Natural killer cell treated with Interleukin-12 subunit alpha and Interleukin-12 subunit beta and Interleukin-15 and Interleukin-18, amount 100 ng/mL, for 72 hours (primary cell): ENCODE measurements at places on chromosomes 3 and 15. TPM values are rescaled to one million over a fixed set of nuclear protein-coding genes. Genes with fewer than 3 reads are reported as not detected.

TTC23 gene
- total RNA-seq = 3.6 TPM

UBE2E1 gene
- total RNA-seq = 56.5 TPM

TMEM212 gene
- total RNA-seq = not detected

UNC13C gene
- total RNA-seq = not detected

GOLGA6B gene
- total RNA-seq = not detected

- H3K27ac ChIP-seq = no peak overlapping the region
- no peak overlapping the region for H3K4me3 ChIP-seq
- H3K36me3 ChIP-seq = peaks cover 27% of the 10 kb centered on the region
- DNase-seq = no peak
- H3K27me3 ChIP-seq = no peaks in the 10 kb centered on the region
- H3K4me1 ChIP-seq = peaks cover 16% of the 10 kb centered on the region
These were observed 71.4 kb downstream of the MLH1 start for GRCh38 chr3:37064747-37065146.

DNA sequence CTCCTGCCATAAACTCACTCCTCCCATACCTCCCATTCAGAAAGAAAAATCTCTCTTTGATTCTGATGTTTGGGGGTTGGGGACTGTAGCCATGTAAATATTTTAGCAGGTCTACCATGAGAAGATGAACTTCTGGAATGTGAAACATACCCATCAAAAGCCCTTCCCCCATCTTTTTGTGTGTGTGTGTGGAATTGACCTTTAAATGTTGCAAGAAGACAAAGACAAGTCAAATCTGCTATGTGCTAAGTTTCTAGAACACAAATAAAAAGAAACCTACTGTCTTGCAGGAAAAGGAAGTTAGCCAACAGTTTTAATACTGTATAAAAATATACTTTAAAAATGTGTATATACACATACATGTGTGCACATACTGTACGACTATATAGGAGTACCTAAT, 29.7 kb upstream of the USP50 start:
- no peak for DNase-seq
- no peaks in the 10 kb centered on the region for H3K4me1 ChIP-seq
- peaks cover 11% of the 10 kb centered on the region for H3K36me3 ChIP-seq
- no peaks in the 10 kb centered on the region for H3K27me3 ChIP-seq
- no peak overlapping the region for H3K27ac ChIP-seq
- no peak overlapping the region for H3K4me3 ChIP-seq

DNA sequence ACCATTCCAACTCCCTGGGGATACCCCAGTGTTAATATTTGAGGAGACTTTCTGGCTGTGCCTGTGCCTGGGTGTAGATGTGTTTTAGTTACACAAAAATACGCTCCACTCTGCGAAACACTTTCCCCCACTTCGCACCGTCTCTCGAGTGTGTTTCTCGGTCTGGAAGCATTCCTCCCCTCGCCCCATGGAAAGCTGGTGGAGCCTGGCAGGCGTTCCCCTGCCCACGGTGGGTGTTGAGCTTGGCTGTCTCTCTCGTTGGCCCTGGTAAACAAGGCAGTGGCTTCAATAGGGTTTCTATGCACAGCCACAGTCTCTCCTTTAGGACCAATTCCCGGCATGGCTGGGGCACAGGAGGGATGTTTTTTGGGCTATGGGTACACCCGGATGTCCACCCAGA, 19.3 kb downstream of the IQSEC1 start:
- no peak overlapping the region for H3K27ac ChIP-seq
- no peaks in the 10 kb centered on the region for H3K27me3 ChIP-seq
- no peak overlapping the region for H3K4me3 ChIP-seq
- peaks cover 13% of the 10 kb centered on the region for H3K4me1 ChIP-seq

DNA sequence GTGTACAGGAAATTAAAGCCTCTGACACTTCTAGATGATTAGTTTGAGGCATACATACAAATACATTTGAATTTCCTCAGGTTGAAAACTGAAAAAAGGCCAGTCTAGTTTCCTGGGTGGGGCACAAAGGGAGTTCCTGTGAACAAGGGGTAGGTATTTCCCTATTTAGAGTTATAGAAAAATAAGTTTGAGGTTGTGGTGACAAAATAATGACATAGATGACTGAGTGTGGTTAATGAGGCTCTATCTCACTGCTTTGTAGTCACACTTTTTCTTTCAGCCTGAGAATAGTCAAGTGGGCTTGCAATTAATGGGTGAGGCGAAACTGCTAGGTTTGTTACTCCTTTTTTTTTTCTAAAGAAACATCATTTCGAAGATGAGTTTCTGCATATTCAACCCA, 4.3 kb downstream of the SLCO3A1 start:
- DNase-seq = no peak
- H3K36me3 ChIP-seq = no peaks in the 10 kb centered on the region
- H3K27me3 ChIP-seq = peaks cover 3% of the 10 kb centered on the region
- H3K4me3 ChIP-seq = peak overlapping the region; percentile 46
- peak overlapping the region; percentile 41 for H3K27ac ChIP-seq

GRCh38 chr3:124234852-124235252, 242.9 kb upstream of the ROPN1 start:
- H3K27ac ChIP-seq = no peak overlapping the region
- no peaks in the 10 kb centered on the region for H3K4me1 ChIP-seq
- no peak for DNase-seq
- no peaks in the 10 kb centered on the region for H3K36me3 ChIP-seq
- H3K4me3 ChIP-seq = no peak overlapping the region

DNA sequence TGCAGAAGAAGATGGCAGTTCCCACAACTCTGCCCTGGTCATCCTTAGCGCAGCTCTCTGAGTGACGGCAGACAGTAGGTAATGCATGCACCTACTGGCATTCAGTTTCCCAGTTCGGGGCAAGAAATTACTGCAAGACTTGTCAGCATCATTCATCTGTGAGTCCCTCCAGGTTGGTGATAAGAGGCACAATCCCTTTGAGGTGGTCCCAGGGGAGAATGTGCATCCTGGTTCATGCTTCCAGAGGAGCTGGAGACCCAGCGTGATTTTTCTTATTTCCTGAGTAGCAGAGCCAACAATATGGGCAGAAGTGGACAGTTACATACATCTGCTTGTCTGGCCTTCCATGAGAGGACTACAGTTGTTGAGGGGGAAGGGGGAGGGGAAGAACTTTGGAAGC, 235.9 kb upstream of the BHLHE40 start:
- H3K4me1 ChIP-seq = peaks cover 90% of the 10 kb centered on the region
- H3K4me3 ChIP-seq = peak overlapping the region; percentile 31
- peak overlapping the region; percentile 97 for H3K27ac ChIP-seq
- H3K36me3 ChIP-seq = peaks cover 12% of the 10 kb centered on the region
- DNase-seq = no peak

DNA sequence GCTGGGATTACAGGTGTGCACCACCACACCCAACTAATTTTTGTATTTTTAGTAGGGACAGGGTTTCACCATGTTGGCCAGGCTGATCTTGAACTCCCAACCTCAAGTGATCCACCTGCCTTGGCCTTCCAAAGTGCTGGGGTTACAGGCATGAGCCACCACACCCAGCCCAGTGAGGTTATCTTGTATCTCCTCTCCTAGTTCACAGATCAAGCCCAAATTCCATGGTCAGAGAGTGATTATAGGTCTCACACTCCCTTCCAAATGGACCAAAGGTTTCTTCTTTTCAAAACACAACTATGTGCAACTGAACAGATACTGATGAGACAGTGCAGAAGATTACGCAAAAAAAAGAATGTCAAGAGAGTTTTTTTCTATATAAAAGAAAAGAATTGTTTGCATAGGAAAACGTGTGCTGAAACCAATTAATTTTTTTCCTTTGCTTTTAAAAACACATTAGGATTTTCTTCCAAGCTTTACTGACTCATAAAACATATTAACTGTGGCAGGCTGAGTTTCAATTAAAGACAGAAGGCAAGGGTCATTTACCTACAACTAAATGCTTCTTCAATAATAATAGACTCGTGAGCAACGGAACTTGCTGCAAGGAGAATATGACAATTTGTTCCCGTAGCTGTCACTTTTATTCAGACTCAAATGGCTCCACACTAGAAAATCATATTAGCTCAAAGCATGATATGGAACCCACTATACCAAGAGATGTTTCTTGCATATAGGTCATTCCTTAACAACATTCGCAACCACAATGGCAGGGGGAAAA, 30.4 kb upstream of the THUMPD3 start:
- no peaks in the 10 kb centered on the region for H3K4me1 ChIP-seq
- peaks cover 18% of the 10 kb centered on the region for H3K27me3 ChIP-seq
- no peak overlapping the region for H3K4me3 ChIP-seq
- no peak overlapping the region for H3K27ac ChIP-seq

GRCh38 chr3:58334013-58334321, 1.3 kb downstream of the PXK start:
- no peaks in the 10 kb centered on the region for H3K27me3 ChIP-seq
- no peak for DNase-seq
- peak overlapping the region; percentile 82 for H3K4me3 ChIP-seq
- H3K4me1 ChIP-seq = peaks cover 41% of the 10 kb centered on the region
- H3K36me3 ChIP-seq = peaks cover 12% of the 10 kb centered on the region
- H3K27ac ChIP-seq = peak overlapping the region; percentile 89

- peaks cover 9% of the 10 kb centered on the region for H3K4me1 ChIP-seq
- H3K4me3 ChIP-seq = no peak overlapping the region
- DNase-seq = no peak
These were observed 44.6 kb downstream of the PTPN23 start for GRCh38 chr3:47425383-47425778.

GRCh38 chr15:72616491-72617210, 37.8 kb upstream of the GOLGA6B start:
- no peaks in the 10 kb centered on the region for H3K4me1 ChIP-seq
- DNase-seq = no peak
- no peak overlapping the region for H3K4me3 ChIP-seq
- no peak overlapping the region for H3K27ac ChIP-seq
- H3K36me3 ChIP-seq = no peaks in the 10 kb centered on the region

- H3K4me1 ChIP-seq = peaks cover 5% of the 10 kb centered on the region
- no peak overlapping the region for H3K27ac ChIP-seq
- DNase-seq = no peak
- no peaks in the 10 kb centered on the region for H3K27me3 ChIP-seq
- no peaks in the 10 kb centered on the region for H3K36me3 ChIP-seq
- no peak overlapping the region for H3K4me3 ChIP-seq
These were observed 15.3 kb downstream of the B3GNT5 start for GRCh38 chr3:183268366-183268765.

GRCh38 chr3:115685097-115685496, 61.8 kb downstream of the GAP43 start:
- H3K4me1 ChIP-seq = no peaks in the 10 kb centered on the region
- H3K4me3 ChIP-seq = no peak overlapping the region
- peaks cover 16% of the 10 kb centered on the region for H3K27me3 ChIP-seq
- H3K36me3 ChIP-seq = no peaks in the 10 kb centered on the region

DNA sequence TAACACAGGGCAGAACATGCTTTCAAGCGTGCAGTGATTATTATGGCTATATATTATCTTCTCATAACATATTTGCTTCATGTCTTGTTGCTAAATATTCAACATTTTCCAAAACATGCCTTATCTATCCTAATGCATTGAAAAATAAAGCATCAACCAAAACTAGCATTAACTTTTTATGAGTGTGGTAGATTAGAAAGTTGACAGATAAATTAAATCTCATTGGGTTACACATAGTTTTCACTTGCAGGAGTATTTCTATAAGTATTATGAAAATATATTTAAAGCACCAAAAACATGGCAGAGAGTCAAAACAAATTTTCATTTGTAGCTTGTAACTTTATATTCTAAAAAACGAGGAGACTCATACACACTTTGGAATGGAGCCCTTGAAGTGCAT, 141.5 kb downstream of the CADM2 start:
- no peaks in the 10 kb centered on the region for H3K4me1 ChIP-seq
- no peaks in the 10 kb centered on the region for H3K36me3 ChIP-seq
- no peak for DNase-seq
- H3K27me3 ChIP-seq = no peaks in the 10 kb centered on the region

GRCh38 chr3:45365060-45365459, 23.3 kb upstream of the LARS2 start:
- no peak for DNase-seq
- H3K27me3 ChIP-seq = peaks cover 38% of the 10 kb centered on the region
- H3K4me3 ChIP-seq = no peak overlapping the region
- H3K27ac ChIP-seq = no peak overlapping the region
